ENCODE measurements at places on chromosomes 11 and 22. TPM values are rescaled to one million over a fixed set of nuclear protein-coding genes. Genes with fewer than 3 reads are reported as not detected.

Gene LRRC74B
- polyA plus RNA-seq = 0.22 TPM

Gene OR51E2
- 0.34 TPM for polyA plus RNA-seq

Gene OLFML1
- polyA plus RNA-seq = 15.4 TPM

Gene TMA7B
- 0.21 TPM for polyA plus RNA-seq

Gene TNNI2
- 5.2 TPM for polyA plus RNA-seq

Gene ARVCF
- polyA plus RNA-seq = 21.8 TPM

Gene C22orf15
- polyA plus RNA-seq = 0.43 TPM

Gene C11orf65
- polyA plus RNA-seq = 1.1 TPM

DNA sequence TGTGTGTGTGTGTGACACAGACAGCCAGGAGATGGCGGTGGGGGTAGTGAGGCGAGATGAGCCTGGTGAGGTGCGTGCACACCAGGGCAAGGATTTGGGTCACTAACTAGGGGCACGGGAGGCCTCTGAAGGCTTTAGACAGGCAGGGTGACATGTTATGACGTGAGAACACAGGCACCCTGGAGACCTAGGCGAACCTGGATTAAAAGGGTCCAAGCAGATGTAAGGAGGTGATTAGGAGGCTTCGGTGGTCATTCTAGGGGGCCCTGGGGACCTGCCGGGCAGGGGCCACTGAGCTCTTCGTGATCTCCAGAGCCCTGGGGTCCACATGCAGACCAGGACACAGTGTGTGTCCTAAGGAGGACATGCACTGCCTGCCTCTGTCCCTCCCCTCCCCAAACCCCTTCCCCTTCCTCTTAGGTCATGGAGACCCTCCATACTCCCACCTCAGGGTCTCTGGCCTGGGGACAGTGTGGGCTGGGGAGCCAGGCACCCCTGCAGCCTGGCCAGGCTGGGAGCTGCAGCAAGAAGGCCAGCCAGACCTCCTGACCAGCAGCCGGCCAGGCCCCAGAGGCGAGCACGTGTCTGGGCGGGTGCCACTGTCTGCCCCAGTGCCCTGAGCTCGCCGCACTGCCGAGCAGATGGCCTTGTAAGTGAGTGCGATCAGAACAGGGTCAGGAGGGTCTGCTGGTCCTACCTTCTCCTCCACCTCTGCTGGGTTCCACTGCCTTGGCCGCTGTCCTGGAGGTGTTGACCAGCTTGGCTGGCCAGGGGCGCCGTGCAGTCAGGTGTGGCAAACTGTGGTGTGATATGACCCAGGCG lies 32.1 kb downstream of the IFT27 start:
- no peak for DNase-seq

DNA sequence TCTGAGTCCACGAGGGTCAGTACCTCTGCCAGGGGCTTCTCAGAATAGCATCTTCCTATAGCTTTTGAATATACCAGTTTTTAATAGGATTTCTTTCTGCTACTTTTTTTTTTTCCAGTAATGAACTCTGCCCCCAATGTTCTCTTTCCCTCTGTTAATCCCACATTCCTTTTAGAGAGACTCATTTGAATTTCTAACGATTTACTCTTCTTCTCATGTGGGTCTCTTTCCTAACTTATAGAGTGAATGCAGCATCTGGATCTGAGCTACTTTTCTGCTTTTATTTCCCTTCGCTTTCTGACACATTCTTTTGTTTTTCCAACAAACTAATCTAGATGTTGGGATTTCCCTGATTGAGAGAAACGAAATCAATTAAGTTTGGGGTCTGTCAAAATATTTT lies 71.4 kb downstream of the INSC start:
- DNase-seq = no peak

- DNase-seq = no peak
Observed at GRCh38 chr11:20337526-20338154, 25.9 kb upstream of the HTATIP2 start.

- no peak for DNase-seq
Observed at GRCh38 chr22:33865248-33865647, 55.0 kb downstream of the LARGE1 start.

GRCh38 chr11:69437876-69438205 lies 43.6 kb upstream of the LINC01488 start:
- DNase-seq = no peak

GRCh38 chr11:2691355-2691761 lies 8.4 kb downstream of the KCNQ1OT1 start:
- DNase-seq = no peak

GRCh38 chr11:66687831-66688281 lies 10.2 kb upstream of the RBM4B start:
- DNase-seq = no peak

DNA sequence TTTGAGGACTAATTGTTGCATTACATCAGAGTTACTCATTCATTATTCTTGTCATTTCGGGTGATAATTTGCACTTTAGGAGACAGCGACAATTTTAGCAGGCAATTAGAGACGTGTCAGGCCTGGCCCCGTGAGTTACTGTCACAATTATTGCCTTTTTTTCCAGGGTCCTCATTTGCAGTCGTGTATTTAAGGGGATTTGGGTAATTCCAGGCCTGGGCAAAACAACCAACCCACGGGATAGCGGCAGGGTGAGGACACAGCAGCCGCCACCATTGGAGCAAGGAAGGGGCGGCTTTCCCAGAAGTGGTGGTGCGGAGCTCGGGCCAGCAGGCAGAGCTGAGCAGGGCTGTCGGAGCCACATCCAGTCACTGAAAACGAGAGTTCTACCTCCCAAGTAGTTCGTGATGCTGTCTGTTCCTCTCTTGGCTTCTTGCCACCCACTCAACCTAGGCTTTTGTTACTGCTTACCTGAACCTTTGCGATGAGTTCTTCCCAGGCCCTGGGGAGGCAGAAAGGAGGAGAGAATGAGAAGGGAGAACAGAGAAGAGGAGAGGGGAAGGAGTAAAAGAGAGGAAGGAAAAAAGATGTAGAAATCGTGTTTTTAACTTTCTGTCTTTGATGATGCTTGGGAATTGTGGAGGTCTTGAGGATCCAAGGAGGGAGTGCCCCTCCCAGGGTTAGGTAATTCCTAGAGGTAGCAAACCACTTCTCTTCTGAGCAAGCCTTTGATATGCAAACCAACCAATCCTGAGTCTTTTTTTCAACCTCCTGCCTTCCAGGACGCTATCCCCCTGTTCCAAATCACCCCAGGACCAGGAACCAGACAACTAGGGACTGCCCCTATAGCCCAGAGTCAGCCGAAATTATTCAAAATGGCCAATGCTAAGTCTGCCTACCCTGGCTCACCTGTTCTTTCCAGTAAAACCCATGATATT lies 236.1 kb downstream of the MIAT start:
- no peak for DNase-seq

GRCh38 chr11:113465786-113466185 lies 9.4 kb downstream of the DRD2 start:
- no peak for DNase-seq

- DNase-seq = no peak
Observed at GRCh38 chr11:44940404-44940803, 10.3 kb downstream of the TP53I11 start.

- no peak for DNase-seq
Observed at GRCh38 chr11:69242266-69242920, 51.6 kb upstream of the MYEOV start.

DNA sequence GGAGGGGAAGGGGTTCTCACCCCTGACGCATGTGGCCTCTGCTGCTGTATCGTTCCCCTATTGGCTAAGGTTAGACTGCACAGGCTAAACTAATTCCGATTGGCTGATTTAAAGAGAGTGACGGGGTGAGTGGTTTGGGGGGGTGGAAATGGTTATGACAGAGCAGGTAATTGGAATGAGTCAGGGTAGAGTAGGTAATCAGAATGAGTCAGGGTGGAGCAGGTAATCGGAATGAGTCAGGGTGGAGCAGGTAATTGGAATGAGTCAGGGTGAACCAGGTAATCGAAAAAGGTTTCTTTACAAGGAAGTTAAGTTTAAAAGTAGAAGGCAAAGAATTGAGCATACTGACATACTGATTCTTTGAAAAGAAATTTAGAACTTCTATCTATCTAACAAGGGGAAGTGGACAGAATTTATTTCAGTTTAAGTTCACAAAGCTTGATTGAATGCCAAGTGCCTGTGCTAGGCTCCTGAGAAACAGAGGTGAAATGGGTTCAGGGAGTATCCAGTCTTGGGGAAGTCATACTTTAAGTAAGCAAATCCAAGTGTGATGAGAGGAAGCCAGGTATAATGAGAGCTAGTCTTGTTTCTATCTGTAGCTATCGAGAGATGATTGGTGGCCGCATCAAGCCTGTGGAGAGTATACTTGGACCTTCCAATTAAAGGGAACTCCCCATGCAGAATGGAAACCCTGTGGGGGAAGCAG lies 58.0 kb downstream of the C11orf91 start:
- no peak for DNase-seq

- DNase-seq = no peak
Observed at GRCh38 chr22:38135133-38135706, 24.7 kb upstream of the BAIAP2L2 start.

DNA sequence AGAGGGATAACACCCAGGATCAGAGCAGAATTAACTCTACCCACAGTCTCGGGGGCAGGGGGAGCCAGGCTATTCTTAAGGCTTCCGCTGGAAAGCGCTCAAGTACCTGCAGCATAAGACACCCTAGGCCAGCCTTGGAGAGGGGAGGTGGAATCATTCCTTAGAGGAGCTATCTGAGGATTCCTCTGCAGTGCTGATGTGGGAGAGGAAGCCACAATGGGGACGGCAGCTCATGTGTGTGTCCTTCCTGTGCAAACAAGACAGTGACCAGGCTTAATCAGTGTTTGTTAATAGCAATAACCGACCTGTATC lies 382.2 kb upstream of the CADM1 start:
- DNase-seq = no peak

GRCh38 chr11:47188259-47188658 lies 2.0 kb upstream of the PACSIN3 start:
- DNase-seq = no peak

- DNase-seq = no peak
Observed at GRCh38 chr11:116052603-116053547, 548.7 kb upstream of the CADM1 start.
